WTC11 (cell line): ENCODE measurements at places on chromosomes 16 and 17.

DNA sequence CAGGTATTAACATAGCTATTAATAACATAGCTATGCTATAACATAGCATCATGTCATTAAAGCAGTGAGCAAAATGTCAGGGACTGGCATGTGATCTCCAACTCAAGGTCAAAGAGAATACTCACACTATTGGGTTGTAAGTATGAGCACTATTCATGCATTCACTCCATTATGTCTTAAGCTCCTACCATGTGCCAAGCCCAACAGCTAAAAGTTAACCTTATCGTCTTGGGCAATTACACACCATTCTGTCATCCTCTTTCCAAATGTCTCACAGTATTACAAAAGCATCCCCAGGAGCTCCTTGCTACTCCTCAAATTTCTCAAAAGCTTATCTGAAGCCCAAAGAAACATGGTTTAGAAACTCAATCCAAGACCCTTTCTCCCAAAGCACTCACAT, 22.0 kb upstream of the NOG start:
- H3K4me1 ChIP-seq = 0 out of 2 replicates have a peak, but pooled peaks cover 2% of the 10 kb centered on the region
- no peak for DNase-seq
- H3K4me3 ChIP-seq = no peak overlapping the region
- no peaks in the 10 kb centered on the region; the same call in 1 of the 2 replicates for H3K27me3 ChIP-seq
- no peak overlapping the region for H3K27ac ChIP-seq
- H3K36me3 ChIP-seq = no peaks in the 10 kb centered on the region

DNA sequence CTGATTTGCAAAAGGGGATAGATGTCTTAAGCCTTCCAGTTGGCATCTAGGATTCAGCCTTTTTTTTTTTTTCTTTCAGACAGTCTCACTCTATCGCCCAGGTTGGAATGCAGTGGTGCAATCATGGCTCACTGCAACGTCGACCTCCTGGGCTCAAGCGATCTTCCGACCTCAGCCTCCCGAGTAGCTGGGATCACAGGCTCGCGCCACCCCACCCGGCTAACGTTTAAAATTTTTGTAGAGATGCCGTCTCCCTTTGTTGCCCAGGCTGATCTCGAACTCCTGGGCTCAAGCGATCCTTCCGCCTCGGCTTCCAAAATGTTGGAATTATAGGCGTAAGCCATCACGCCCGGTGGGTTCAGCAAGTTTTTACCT, 571 bp upstream of the CCP110 start:
- H3K4me1 ChIP-seq = peaks cover 49% of the 10 kb centered on the region
- H3K4me3 ChIP-seq = no peak overlapping the region; the same call in 1 of the 2 replicates
- no peaks in the 10 kb centered on the region for H3K27me3 ChIP-seq
- H3K27ac ChIP-seq = no peak overlapping the region
- no peak for DNase-seq
- H3K36me3 ChIP-seq = peaks cover 7% of the 10 kb centered on the region; the same call in 1 of the 2 replicates

DNA sequence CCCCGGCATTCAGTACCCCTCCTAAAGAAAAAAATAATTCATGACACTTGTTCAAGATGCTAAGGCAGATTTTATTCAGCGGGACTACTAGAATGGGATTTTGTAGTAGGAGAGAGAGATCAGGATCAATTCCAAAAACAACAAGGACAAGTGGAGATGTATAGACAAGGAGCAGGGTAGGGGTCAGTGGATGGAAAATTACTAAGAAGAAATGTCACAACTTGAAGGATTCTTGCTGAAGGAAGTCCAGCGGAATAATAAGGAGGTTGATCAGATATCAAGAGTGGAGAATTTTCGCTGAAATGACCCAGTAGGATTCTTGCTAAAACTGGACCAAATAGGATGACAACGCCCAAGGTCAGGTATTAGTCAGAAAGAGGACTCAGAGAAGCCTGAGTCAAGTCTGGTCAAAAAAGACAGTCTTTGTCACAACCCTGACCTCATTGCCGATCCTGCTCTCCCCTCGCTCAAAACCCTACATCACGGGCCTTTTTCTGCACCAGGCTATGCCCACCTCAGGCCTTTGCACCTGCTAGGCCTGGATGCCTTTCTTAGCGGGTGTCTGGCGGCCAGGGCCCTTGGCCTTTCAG, 36.9 kb downstream of the MMD start:
- no peaks in the 10 kb centered on the region for H3K4me1 ChIP-seq
- H3K27me3 ChIP-seq = no peaks in the 10 kb centered on the region
- no peaks in the 10 kb centered on the region for H3K36me3 ChIP-seq

DNA sequence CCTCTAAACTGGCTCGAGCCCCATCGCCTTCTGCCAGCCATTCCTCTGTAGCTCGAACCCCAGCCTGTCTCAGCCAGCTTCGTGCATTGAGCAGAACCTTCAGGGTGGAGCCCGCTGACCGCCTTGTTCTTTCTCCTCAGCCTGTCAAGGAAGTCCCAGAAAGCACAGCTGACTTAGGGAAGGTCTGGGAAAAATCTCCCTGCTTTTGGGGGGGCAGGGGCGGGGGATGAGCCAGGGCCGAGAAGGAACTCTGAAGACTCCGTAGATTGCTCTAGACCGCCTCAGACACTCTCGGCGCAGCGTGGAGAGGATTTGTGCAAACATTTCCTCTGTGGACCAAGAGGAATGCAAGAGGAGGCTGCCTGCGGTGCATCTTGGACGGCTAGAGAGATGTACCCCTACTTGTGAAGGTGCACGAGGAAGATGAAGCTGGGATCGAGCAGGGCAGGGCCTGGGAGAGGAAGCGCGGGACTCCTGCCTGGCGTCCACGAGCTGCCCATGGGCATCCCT, at the start of gene GLP2R:
GLP2R (plus strand) TSS at position 284 of the 510 bp plus-strand sequence; CDS start at position 424, 140 bp downstream.
- H3K27me3 ChIP-seq = no peaks in the 10 kb centered on the region; the same call in 1 of the 2 replicates
- no peak for DNase-seq
- peaks cover 4% of the 10 kb centered on the region for H3K4me1 ChIP-seq
- H3K4me3 ChIP-seq = no peak within 1 kb of the TSS

- no peaks in the 10 kb centered on the region for H3K4me1 ChIP-seq
- no peak overlapping the region for H3K27ac ChIP-seq
- no peaks in the 10 kb centered on the region for H3K36me3 ChIP-seq
These were observed 84.3 kb downstream of the BMERB1 start for GRCh38 chr16:15518381-15519351.

GRCh38 chr17:28161311-28161710, 118.8 kb downstream of the NLK start:
- H3K27me3 ChIP-seq = no peaks in the 10 kb centered on the region
- no peak for DNase-seq
- H3K27ac ChIP-seq = no peak overlapping the region
- H3K36me3 ChIP-seq = 0 out of 2 replicates have a peak, but pooled peaks cover 5% of the 10 kb centered on the region

DNA sequence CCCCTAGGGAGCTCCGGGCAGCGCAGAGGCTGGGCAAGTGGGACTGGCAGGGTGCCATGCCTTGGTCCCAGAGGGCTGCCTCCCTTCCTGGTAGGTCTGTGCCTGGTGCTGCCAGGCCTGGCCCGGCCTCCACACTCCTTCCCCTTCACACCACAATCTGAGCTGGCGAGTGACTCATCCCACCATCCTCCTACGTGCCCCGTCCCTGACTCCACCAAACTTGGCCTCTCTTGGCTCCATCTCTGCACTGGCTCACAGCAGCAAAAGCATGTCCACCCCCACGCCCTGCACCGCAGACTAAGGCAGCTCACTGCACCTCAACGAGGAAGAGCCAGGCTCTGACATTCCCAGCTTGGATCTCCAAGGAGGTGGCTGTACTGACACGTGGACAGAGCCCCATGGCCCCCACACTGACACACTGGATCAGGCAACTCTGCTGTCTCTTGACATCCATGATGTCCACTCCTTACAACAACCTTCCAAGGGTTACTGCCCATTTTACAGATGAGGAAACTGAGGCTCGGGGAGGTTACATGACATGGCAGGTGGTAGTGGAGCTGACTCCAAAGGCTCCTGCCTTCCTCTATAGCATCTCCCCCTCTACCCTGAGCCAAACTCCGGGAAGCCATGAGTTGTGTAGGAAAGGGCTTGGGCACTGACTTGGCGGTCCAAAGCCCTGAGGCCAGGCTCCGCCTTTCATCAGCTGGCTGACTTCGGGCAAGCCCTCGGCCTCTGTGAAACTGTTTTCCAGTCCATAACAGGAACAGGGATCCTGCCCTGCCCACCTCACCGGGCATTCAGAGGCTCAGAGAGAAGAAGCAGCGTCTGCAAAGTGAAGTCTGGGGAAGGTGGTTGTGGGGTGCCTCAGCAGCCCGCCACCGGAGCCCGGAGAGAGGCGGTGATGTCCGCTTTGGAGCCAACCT, 20.1 kb upstream of the KRT19 start:
- peaks cover 26% of the 10 kb centered on the region for H3K4me1 ChIP-seq
- peak overlapping the region; percentile 47; the same call in 1 of the 2 replicates for H3K4me3 ChIP-seq
- peaks cover 3% of the 10 kb centered on the region for H3K36me3 ChIP-seq
- peak; percentile 23 for DNase-seq
- H3K27me3 ChIP-seq = peaks cover 5% of the 10 kb centered on the region

GRCh38 chr17:44842748-44843147, 4.9 kb upstream of the HIGD1B start:
- H3K27ac ChIP-seq = peak overlapping the region; percentile 43; the same call in 1 of the 2 replicates
- no peak for DNase-seq
- H3K4me1 ChIP-seq = peaks cover 38% of the 10 kb centered on the region
- no peaks in the 10 kb centered on the region for H3K27me3 ChIP-seq
- peak overlapping the region; percentile 32 for H3K4me3 ChIP-seq

DNA sequence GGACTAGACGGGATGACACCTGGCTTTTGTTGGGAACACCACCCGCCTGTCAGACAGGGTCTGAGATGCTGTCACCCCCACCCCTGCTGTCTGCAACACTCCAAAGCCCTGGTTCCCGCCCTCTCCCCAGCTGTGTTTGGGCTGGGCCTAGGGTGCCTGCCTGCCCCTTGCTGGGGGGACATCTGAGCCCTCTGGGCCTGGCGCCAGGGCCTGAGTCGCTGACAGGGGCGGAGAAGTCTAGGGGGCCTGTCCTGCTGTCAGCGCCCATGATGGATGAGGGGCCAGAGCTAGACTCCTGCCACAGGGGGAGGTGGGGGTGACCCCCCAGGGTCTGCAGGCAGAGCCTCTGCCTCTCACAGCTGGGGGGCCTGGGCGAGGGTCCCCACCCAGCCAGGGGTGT, 7.6 kb upstream of the PKMYT1 start:
- no peak overlapping the region for H3K27ac ChIP-seq
- H3K27me3 ChIP-seq = peaks cover 6% of the 10 kb centered on the region; the same call in 1 of the 2 replicates
- H3K36me3 ChIP-seq = no peaks in the 10 kb centered on the region
- H3K4me1 ChIP-seq = peaks cover 23% of the 10 kb centered on the region
- DNase-seq = no peak

DNA sequence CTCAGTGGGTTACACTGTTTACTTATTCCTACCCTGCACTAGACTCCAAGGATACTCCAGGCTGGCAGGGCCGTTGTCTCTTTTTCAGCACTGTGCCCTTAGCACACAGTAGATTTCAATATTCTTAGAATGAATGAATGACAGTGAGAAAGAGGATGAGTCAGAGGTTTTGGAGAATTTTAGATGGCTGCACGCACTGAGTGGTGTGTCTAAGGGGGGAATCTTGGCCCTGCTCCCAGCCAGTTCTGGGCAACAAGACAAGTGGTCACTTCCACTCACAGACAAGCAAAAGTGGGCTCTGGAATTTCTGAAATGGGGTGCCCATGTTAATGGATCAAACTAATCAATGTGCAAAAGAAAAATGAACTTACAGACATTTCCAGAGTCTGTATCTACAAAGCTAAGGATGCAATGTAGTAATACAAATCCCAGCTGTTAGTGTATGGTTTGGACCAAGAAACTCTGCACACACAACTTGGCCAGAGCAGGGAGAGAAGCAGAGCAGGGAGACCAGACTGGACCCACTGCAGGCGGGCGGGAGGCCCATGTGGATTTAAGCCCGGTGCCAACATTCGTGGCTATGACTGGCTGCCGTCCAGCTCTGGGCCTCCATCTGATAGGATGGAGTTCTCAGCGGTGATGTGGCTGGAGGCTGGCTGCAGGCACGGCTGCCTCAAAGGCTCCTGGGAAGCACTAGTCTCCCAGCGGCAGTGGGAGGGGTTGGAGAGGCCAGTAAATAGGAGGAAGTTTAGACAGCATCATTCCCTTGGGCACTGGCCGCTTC, 95.6 kb upstream of the CDYL2 start:
- H3K4me1 ChIP-seq = no peaks in the 10 kb centered on the region
- no peaks in the 10 kb centered on the region for H3K27me3 ChIP-seq
- no peak overlapping the region for H3K27ac ChIP-seq
- no peak for DNase-seq

GRCh38 chr16:58264007-58264406, 30.8 kb downstream of the PRSS54 start:
- H3K27ac ChIP-seq = no peak overlapping the region
- H3K27me3 ChIP-seq = no peaks in the 10 kb centered on the region; the same call in 1 of the 2 replicates
- no peaks in the 10 kb centered on the region for H3K4me1 ChIP-seq
- H3K4me3 ChIP-seq = no peak overlapping the region
- H3K36me3 ChIP-seq = no peaks in the 10 kb centered on the region

DNA sequence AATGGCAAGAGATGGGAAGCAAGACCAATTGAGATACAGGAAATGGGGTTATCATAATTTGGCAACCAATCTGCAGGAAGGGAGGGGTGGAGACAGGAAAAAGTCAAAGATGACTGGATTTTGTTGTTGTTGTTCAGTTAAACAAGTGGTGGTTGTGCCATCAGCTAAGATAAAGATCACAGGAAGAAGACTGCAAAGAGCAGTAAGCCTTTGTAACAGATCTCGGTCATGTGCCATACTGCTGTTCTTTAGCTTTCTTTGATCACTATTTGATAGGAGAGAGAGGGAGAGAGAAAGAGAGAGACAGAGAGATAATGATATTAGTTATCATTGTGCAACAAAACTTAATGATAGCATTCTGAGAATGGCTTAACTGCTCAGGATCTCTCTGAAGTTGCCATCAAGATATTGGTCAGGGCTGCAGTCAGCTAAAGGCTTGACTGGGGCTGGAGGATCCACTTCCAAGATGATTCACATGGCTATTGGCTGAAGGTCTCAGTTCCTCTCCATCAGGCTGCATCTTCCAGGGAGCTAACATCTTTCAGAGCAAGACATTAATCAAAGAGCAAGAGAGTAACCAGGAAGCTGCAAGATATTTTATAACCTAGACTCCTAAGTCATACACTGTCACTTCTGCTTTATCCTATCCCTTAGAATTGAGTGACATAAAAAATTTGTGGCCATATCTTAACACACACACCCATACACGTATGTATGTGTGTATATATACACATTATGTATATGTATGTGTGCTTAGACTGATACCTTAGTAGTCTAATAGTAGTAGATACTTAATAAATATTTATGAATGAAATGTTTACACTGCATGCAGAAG, 405.0 kb downstream of the SHISA9 start:
- H3K36me3 ChIP-seq = no peaks in the 10 kb centered on the region
- H3K27me3 ChIP-seq = no peaks in the 10 kb centered on the region
